SK-N-SH (cell line): ENCODE measurements at places on chromosomes 7 and 10.
A peak's percentile ranks its signal among the peaks of the same experiment; 100 is the strongest.

DNA sequence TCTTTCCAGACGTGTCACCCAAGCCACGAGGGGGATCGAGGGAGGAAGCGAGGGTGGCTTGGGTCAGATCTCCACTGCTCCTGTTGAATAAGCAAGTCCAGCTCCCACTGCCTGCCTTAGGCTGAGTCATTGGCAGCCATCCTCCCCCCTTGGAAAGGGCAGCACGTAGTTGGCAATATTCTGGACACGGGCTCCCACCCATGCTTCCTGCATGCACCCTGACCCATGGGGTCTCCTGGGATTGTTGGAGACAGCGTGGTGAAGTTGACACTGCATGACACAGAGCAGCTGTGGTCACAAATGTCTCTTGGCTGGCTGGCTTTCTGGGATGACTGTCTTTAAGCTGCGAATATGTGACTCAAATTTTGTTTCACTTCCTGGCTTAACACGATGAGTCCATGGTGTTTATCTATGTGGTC is 11.2 kb downstream of the BTBD16 start:
- DNase-seq = no peak

DNA sequence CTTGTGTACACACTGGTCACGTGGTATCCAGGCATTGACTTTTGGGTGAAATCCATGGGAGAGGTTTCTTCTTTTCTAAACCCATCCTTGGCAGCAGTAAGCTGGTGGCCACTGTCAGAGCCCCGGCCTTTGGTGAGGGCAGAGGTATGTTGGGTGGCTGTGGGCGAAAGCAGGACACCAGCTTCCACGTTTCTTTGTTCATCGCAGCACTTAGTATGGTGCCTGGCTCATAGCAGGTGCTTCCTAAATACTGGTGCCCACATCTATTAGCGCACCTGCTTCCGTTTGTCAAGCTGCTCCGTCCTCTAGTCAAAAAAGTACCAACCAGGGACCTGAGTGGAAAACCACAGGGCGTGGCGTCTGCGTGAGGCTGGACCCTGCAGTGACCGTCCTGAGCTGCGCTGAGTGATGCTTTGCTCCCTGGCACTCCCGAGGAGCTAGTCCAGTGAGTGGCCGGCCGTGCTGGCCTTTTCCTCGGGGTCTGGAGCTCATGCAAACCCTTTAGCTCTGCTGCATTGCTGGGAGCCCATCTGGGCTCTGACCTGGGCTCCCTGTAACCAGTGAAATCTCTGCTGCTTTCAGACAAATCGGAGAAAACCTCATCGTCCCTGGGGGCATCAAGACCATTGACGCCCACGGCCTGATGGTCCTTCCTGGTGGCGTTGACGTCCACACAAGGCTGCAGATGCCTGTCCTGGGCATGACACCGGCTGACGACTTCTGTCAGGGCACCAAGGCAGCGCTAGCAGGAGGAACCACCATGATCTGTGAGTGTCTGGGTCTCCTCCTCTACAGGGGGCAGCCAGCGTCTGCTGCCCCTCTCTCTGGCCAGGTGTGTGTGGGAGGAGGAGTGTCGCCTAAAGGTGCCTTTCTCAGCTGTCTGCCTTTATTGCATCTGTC is 5.6 kb downstream of the DPYSL4 start:
- DNase-seq = no peak

DNA sequence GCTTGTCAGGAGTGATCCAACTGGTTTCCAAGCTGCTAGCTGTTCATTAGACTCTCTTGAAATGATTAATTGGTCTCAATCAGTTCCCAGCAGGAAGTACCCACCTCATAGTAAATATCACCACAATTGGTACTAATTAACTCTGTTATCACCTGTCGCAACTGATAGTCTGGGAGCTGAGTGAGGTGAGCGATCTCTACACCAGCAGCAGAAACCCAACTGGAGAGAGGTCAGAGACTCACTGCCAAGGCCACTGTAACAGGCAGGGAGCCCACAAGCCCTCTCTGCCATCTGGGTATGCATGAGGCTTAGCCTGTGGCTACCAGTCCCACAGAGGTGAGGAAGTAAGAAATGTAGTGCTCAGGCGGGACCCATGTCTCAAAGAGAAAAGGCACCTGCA is 245.5 kb downstream of the DYNC1I1 start:
- DNase-seq = no peak

DNA sequence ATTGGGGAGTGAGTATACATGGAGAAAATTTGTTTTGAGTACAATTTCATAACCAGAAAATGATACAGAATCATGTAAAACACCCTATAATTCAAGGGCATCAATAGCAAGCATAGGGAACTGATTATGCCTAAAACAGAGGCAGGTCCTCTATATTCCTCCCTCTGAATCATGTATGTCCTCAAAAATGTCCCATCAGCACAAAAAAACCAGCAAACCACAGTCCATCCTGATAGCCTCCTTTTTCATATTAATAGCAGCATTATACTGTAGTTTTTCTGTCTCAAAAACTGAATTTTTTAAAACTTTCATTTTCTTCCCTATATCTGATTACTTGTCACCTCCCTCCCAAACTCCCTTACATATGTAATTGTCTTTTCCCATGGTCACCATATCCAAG is 1057.3 kb downstream of the CNTNAP2 start:
- no peak for DNase-seq

GRCh38 chr7:16753102-16753931 is at the start of gene TSPAN13:
TSS of gene TSPAN13 (plus strand) at chr7:16753755. CDS start at chr7:16753968, 213 bp downstream.
- DNase-seq = peak; percentile 93

- DNase-seq = no peak
Measured at GRCh38 chr10:110455446-110455845, 42.3 kb upstream of the DUSP5 start.

DNA sequence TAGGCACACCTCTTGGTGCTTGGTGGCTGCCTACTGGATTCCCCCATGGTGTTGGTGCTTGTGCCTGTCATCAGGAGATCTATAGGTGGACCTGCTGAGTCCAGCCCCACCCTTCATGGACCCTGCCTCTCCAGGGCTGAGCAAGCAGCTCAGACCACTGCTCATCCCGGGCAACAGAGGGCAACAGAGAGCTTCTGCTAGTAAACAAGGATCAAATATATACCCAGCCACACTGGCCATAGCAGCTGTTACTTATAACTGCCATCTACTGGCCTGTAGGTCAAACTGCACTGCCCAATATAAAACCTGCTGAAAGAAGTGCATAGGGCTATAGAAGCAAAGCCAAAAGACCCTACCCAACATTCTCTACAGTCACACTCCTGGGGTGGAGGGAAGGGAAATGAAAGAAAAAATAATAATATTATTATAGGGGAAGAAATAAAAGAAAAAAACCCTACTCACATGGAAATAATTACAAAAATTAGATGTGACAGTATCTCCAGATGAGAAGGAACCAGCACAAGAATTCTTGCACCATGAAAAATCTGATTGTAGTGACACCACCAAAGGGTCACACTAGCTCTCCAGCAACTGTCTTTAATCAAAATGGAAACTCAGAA is 54.9 kb upstream of the ZNF800 start:
- peak; percentile 42 for DNase-seq

- no peak for DNase-seq
Measured at GRCh38 chr10:102801978-102802377, 35.2 kb downstream of the CYP17A1 start.

DNA sequence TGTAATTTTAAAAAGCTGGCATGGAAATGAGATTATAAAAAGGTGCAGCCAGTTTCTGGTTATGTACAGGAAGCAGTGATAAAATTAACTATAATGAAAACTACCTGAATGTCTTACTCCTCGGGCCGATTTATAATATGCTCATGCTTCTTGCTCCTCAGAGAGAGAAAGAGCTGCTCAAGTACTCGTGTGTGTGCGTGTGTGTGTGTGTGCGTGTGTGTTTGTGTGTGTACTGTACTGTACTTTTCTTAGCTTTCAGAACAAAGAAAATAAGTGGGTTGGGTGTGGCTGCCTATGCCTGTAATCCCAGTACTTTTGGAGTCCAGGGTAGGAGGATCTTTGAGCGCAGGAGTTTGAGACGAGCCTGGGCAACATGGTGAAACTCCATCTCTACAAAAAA is 96.6 kb upstream of the NMT2 start:
- DNase-seq = no peak

GRCh38 chr7:7639847-7640220 is 718 bp upstream of the UMAD1 start:
- no peak for DNase-seq

GRCh38 chr10:101666083-101666482 is 28.9 kb downstream of the FBXW4 start:
- no peak for DNase-seq

DNA sequence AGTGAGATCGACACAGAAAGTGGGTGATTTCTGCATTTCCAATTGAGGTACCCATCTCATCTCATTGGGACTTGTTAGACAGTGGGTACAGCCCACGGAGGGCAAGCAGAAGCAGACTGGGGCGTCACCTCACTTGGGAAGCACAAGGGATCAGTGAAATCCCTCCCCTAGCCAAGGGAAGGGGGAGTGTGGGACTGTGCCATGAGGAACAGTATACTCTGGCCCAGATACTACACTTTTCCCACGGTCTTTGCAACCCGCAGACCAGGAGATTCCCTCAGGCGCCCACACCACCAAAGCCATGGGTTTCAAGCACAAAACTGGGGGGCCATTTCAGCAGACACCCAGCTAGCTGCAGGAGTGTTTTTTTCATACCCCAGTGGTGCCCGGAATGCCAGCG is 99.8 kb downstream of the ODAD2 start:
- DNase-seq = no peak

DNA sequence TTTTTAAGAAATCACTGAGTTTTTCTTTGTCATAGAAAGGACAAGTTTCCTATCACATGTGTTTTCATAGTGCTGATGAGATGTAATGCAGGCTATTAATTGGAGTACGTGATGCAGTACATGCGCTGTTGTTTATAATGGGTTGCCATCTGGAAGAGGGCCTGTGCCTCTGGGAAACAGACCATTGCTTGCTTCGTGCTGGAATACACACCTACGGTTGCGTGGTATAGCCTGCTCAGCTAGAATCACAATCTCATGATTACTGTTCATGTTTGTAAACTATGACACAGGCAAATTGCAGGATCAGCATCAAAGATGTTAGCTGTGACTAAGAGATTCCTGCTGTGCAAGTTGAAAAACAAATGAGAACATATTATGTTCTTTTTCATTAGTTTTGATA is 107.2 kb upstream of the STEAP1B start:
- no peak for DNase-seq

GRCh38 chr10:101940916-101941315 is 97.3 kb upstream of the KCNIP2 start:
- DNase-seq = no peak

- no peak for DNase-seq
Measured at GRCh38 chr7:110170841-110171240, 920.1 kb upstream of the LRRN3 start.

GRCh38 chr7:37085600-37085999 is 361.3 kb upstream of the AOAH start:
- DNase-seq = no peak

DNA sequence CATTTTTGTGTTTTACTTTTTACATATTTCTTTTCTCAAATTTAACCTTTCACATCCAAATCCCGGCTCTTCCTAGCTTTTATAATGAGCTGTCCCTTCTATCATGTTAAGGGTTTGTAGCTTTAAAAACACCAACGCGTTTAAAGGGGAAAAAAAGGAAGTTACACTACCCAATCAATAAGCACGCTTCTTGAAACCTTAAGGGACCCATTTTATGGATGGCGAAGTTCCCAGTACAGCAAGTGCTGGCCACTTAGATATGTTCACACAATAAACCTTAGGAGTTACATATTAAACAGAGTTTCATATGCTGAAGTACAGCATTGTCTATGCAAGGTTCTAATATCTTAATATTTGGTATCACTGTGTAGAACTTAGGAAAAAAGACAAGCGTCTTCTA is 1.8 kb downstream of the GNG11 start:
- DNase-seq = no peak

GRCh38 chr7:139842401-139843210 is 13.5 kb downstream of the TBXAS1 start:
- DNase-seq = no peak

DNA sequence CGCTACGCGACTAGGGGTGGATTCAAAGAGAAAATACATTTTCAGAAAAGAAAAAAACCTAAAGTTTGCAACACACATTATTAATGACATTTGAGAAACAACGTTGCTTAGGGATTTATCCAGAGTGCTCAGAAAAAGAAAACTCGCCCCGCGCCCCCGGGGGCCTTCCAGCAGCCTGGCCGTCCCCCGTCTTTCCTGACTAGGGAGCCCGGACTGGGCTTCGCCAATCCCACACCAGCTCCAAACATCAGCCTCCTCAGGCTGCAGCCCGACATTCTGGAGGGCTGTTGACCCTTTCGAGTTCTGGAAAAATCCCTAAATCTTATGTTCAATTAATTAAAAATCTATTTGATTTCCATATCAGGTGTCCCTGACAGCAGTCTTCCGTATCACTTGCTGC is 48.6 kb downstream of the CLEC2L start:
- DNase-seq = no peak

DNA sequence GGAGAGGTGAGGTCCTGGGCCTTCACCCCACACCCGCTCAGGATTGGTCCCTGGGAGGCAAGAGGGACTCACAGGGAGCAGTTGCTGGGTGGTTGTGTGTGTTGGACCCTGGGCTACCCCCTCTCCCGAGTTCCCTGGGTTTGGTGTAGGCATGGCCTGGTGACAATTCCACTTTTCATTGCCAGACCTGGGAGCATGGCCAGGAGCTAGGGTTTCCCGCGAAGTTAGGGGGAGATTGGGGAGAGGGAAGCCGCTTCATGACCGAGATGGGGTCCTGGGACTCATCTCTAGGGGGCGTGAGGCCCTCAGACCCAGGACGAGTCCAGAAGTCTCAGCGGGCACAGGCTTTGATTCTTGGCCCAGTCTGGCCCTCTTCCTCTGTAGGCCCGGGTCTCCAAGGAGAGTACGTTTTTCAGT is 606 bp downstream of the PALD1 start:
- no peak for DNase-seq

- DNase-seq = peak; percentile 44
Measured at GRCh38 chr10:132897516-132898381, 44.6 kb downstream of the CFAP46 start.

GRCh38 chr10:22646388-22646853 is 68.0 kb downstream of the PIP4K2A start:
- DNase-seq = no peak
